Renal cortical epithelial cell (primary cell): ENCODE measurements at places on chromosomes 4 and X. TPM values are rescaled to one million over a fixed set of nuclear protein-coding genes. Genes with fewer than 3 reads are reported as not detected.

DNA sequence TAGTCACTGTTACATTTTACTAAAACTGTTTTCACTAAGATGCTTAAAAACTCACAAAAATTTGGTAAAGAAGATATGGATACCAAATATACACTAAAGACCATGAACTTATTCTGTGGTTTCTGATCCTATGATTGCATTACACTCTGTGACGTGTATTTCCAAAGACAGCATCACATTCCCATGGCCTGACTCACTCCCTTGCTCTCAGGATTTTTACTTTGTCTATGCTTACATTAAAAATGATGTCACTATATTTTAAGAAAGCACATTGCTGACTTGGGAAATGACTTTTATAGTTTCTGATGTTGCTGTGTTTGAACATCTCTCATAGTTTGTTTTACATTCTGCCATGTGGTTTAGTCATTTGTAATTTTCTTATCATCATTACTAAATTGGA is 327.9 kb upstream of the MAGEB18 start:
- DNase-seq = peak; percentile 12

DNA sequence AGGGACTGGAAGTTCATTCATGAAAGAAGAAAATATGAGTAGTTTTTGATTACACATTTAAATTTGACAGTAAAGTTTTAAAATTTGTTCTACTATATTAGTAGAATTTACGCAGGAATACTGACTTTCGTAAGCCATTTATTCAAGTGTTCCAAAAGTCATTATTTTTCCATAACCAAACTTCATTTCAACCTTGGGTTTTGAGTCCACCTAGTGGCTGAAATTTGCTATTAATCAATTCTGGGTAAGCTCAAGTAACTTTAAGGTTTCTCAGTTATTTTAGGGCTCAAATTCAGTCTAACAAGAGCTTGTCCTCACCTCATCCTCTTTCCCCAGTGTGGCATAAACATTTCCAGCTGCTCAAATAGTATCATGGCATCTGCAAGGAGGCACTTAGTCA is 175.4 kb downstream of the SH3BGRL start:
- peak; percentile 12 for DNase-seq

DNA sequence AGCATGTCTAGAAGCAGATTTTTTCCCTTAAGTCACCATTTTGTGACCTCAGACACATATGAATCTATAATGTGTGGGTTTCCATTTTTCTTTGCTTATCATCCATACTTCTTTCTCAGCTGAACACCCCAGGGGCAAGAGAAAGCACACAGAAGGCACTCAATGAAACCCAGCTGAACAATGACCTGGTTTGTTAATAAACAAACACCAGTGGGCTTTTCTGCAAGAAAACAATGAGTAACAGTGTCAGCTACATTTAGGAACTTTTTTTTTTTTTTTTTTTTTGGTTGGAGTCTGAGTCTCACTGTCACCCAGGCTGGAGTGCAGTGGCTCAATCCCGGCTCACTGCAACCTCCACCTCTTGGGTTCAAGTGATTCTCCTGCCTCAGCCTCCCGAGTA is 40.7 kb upstream of the KLF3 start:
- DNase-seq = no peak

GRCh38 chrX:90040807-90041206 is 119.1 kb downstream of the TGIF2LX start:
- no peak for DNase-seq

- DNase-seq = no peak
These were observed 32.9 kb upstream of the SPRY1 start for GRCh38 chr4:123363729-123364128.

DNA sequence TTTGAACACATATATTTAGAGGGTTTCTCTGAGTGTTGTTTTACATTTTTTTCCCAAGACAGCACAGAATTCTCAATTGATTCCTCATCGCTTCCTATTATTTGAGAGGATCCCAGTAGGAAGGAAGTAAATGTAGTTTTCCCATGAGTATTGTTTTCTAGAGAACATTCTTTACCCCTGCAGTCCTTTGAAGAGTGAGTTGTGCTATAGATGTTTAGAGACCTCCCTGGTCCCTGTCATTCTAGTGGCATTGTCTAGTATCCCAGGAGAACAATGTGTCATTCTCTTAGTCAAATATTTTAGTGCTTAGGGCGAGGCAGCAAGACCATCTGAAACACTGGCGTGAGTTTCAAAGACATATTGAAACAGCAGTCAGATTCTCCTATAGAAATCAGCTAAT is 32.5 kb downstream of the SORBS2 start:
- no peak for DNase-seq

DNA sequence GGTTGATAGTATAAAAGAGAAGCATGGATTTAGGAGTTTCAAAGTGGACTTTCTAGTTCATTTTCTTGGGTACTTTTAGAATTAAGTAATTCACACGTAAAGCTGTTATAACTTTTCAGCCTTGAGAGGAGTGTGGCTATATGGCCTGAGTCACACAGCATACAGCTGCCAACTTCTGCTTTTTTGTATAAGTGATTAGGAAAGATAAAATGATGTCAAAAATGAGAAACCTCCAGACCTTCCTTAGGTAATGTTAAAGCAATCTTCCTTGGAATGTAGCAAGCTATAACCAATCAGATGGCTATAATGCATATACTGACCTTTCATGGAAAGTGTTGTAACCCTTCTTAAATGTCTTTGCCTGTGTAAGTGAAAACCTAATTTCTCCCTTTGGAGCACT is 39.2 kb downstream of the RAB40AL start:
- DNase-seq = no peak

- peak; percentile 57 for DNase-seq
These were observed 63.2 kb downstream of the QDPR start for GRCh38 chr4:17448689-17449088.

DNA sequence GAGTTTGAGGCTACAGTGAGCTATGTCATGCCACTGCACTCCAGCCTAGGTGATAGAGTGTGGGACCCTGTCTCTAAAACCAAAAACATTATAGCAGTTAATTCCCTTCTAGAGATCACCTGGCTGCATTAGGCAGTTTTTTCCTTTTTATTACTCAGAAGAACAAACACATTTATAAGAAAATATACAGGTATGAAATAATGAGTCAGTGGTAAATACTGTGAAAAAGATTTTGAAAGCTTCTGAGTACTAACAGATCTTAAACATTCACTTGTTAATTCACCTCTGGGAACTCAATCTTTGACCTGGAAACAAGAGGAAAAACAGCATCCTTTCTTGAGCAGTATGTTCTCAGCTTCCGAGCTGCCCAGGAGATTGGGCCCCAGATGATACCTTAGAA is 64.1 kb downstream of the UCHL1 start:
- no peak for DNase-seq

DNA sequence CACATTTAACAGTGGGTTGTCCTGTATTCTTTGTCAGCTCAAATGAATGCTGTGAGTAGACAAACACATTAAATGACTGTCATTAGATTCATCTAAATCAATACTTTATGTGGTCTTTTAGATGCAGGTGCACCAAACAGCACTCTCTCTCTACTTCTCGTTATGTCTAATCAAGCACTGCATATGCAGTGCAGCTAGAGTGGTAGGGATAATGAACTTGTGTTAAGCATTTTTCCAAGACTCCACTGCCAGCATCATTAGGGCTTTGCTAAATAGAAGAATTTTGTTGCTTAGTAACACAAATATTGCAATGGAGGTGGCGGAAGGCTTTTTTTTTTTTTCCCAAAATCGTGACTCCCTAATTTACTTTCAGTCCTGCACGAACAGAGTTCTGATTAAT is 447.0 kb upstream of the GALNT7 start:
- DNase-seq = no peak

DNA sequence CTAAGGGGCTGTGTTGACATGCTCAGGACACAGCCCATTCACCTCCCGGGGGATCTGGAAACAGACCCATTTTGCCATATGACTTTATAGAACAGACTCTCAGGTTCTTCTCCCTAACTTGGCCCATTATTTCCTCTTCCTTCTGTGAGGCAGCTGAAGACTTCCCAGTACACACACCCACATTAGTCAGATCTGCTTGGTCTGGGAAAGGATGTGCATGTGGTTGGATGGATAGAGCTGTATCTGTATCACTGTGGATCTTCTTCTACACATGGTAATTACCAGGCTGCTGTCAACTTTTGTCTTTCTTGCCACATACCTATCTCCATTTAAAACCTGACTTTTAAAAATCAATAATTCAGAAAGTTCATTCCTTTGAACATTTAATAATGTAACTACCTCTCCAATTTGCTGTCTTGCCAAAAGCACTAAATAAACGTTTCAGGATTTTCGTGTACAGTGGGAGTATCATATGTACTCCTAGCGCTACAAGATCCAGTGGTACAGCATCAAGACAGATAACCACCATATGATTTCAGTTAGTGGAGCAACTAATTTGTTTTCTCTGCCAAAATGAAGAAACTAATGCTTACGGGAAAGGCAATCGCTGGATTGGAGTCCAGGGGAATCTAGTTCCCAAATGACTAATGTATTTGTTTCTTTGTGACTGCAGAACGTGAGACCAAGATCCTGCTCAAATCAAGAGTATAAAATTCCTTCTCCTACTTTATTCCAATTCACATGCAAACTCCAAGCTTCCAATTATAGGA is 134.1 kb upstream of the MAP3K15 start:
- no peak for DNase-seq

- DNase-seq = no peak
These were observed 28.1 kb upstream of the MAMLD1 start for GRCh38 chrX:150334981-150335380.

GRCh38 chr4:165355900-165356300 is 22.9 kb upstream of the CPE start:
- DNase-seq = peak; percentile 57

- DNase-seq = peak; percentile 11
These were observed 184.7 kb upstream of the HCCS start for GRCh38 chrX:10926404-10926803.

- DNase-seq = peak; percentile 91
These were observed 131.9 kb downstream of the FHIP1A start for GRCh38 chr4:151540728-151541388.

GIMD1 gene
- not detected in 2 replicates for total RNA-seq

ADH1C gene
- 0.35 TPM in 1 of 2 replicates, not detected in the other for total RNA-seq

ATP1B4 gene
- not detected in 2 replicates for total RNA-seq

SYN1 gene
- 0.05 and 0.17 TPM in 2 replicates for total RNA-seq

ARHGAP6 gene
- 3.1 and 9.4 TPM in 2 replicates for total RNA-seq

FGF13 gene
- 0.52 and 0.89 TPM in 2 replicates for total RNA-seq

TSPAN7 gene
- total RNA-seq = 0.89 TPM in 1 of 2 replicates, not detected in the other

GLRA2 gene
- total RNA-seq = under 0.01 and 0.10 TPM in 2 replicates

FSTL5 gene
- total RNA-seq = 0.05 TPM in 1 of 2 replicates, not detected in the other

TEX13B gene
- total RNA-seq = not detected in 2 replicates
